ENCODE measurements at places on chromosomes 7 and 10. TPM values are rescaled to one million over a fixed set of nuclear protein-coding genes. Genes with fewer than 3 reads are reported as not detected.
A peak's percentile ranks its signal among the peaks of the same experiment; 100 is the strongest.

The PLEKHS1 gene
- total RNA-seq = not detected

The ZPBP gene
- total RNA-seq = not detected

The CTBP2 gene
- 83.2 TPM for total RNA-seq

The CEP55 gene
- total RNA-seq = 18.4 TPM

- DNase-seq = no peak
These were observed 22.9 kb upstream of the ANTXRL start for GRCh38 chr10:46263831-46264268.

GRCh38 chr10:114053946-114054345 is 10.3 kb downstream of the ADRB1 start:
- DNase-seq = no peak

GRCh38 chr7:30363778-30364563 is 79.6 kb downstream of the ZNRF2 start:
- DNase-seq = no peak

DNA sequence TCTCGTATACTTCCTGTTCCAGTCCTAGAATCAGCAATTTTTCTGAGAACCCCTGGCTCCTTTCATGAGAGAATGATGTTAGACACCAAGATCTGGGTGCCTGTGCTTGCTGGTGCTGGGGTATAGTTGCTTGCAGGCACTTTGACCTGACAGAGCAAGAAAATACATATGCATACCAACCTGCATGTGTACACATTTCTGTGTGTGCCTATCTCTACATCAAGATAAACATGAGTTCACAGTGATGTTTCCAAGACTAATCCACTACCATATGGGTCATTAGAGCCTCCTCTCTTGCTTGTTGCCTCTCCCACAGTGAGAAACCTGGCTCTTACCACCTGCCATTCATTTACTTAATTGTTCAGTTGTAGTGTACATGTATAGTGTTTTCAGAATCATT is 229.1 kb upstream of the IGFBP3 start:
- DNase-seq = no peak

DNA sequence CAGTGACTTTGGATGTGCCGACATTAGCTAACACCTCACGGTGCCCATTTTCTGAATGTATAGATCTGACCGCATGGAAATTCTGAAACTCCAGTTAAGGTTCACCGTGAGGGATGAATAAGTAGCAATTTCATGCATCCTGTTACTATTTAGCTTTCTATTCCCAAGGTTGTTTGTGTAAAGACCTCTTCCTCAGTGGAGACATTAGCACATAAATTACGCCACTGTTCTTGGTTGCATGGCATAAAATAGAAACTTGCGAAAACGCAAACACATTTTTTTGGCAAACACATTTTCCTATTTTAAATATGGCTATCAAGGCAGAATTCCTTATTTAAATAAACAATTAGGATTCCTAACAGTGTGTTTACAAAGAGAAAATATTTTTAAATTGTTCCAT is 36.5 kb downstream of the DENND2A start:
- no peak for DNase-seq

- DNase-seq = no peak
These were observed 6.4 kb downstream of the NEBL start for GRCh38 chr10:20890491-20891337.

DNA sequence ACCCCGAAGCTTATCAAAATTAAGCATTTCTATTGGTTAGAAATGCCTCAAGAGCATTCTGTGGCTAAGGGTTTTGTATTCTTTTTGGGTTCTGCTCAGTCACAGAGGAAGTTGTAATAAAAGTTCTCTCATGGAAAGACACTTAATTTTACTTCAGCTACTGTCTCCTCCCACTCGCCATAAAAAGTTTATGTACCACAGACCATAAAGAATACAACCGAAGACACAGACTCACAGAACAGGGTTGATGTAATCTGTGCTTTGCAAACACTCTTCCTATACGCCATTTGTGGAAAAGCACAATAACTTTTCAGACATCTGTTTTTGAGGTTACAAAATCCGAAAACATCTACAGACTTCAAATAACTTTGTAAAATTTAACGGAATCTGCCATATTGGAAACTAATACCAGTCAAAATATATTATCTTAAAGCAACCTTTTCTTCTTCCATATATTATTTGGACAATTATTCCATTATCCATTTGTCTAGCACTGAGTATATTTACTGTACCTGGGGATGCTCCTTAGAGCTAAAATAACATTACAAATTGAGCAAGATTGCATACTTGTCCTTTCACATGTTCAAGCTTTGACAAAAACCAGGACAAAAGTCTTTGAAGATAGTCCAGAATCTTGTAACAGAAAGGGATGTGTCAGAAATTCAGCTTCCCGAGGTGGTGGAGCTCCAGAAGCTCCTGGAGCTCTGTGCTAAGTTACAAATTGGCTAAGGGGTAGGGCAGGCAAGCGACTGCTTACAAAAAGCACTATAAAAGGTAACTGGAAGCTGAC is 219.0 kb upstream of the MEOX2 start:
- no peak for DNase-seq

GRCh38 chr10:13759168-13759567 is 172.4 kb downstream of the PRPF18 start:
- no peak for DNase-seq

- no peak for DNase-seq
These were observed 151.6 kb downstream of the SND1 start for GRCh38 chr7:127803626-127804025.

- DNase-seq = peak; percentile 7
These were observed 497.7 kb downstream of the KIF20B start for GRCh38 chr10:90199093-90199492.
